Keratinocyte (primary cell): ENCODE measurements at places on chromosomes 3 and 15.

- DNase-seq = no peak
Measured at GRCh38 chr3:55297706-55298105, 189.4 kb downstream of the WNT5A start.

GRCh38 chr3:39292961-39293360, 13.1 kb upstream of the CX3CR1 start:
- no peak for DNase-seq

- no peak for DNase-seq
Measured at GRCh38 chr3:42631620-42632019, 21.9 kb upstream of the ZBTB47 start.

DNA sequence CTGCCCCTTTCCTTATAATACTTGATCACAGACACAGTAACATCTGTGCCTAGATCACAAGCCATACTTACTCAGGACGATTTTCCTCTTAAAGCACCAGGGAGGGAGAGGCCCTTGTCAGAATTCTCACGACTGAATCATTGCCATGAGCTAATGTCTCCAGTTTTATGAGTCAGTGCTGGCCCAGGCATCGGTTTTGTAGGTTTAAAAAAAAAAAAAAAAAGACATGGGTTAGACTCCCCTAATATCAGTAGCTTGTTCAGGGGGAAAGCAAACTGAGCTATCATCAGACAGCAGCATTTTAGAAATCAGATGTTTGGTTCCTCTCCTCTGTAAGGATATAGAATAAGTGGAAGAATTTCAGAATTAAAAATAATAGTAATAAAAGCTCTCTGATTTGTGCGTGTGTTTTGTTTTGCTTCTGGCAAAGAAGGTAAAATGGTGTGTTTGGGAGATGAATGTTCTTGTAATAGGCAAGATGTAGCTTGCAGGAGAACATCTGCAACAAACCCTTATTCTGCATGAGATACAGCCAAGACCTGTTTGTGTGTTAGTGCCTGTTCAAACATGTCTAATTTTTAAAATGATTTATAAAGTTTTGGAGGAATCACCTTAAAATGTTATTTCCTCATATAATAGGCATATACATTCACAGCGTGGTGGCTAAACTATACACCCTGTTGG, 193.6 kb downstream of the TP63 start:
- DNase-seq = peak; percentile 92

DNA sequence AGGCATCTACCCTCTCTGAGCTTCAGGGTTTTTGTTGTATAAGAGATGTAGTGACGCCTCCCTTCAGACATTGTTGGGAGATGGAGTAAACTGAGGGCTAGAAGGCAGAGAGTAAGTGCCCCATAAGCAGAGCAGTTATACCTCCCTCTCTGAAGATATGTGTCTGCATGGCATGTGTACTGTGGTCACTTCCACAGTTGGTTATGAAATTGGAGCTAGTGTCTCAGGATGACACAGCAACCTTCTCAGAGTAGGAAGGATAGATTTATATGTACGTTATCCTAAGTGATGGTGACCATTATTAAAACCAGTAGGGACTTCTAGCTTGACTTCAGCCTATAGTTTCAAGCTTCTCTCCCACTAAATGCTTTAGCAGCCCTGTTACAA, 17.9 kb downstream of the PXK start:
- no peak for DNase-seq

- peak; percentile 23 for DNase-seq
Measured at GRCh38 chr3:189862385-189862998, 231.3 kb downstream of the TP63 start.

- DNase-seq = no peak
Measured at GRCh38 chr15:36053746-36054145, 507.8 kb upstream of the DPH6 start.

DNA sequence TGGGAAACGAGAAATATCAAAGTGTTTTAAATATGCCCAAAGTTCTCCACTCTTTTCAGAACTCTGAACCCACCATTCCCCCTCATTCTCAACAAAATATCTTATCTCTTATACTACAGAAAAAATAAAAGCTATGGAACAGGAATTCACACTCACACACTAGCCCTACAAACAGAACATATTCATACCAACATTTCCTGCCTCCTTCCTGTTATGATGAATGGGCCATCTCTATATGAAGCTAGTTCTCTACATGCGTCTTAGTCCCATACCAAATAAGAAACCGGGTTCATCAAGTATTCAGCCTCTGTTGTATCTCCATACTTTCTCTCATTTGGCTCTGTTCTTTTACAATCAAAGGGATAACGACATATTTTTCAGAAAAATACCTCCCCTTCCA, 72.6 kb downstream of the PLSCR2 start:
- no peak for DNase-seq

DNA sequence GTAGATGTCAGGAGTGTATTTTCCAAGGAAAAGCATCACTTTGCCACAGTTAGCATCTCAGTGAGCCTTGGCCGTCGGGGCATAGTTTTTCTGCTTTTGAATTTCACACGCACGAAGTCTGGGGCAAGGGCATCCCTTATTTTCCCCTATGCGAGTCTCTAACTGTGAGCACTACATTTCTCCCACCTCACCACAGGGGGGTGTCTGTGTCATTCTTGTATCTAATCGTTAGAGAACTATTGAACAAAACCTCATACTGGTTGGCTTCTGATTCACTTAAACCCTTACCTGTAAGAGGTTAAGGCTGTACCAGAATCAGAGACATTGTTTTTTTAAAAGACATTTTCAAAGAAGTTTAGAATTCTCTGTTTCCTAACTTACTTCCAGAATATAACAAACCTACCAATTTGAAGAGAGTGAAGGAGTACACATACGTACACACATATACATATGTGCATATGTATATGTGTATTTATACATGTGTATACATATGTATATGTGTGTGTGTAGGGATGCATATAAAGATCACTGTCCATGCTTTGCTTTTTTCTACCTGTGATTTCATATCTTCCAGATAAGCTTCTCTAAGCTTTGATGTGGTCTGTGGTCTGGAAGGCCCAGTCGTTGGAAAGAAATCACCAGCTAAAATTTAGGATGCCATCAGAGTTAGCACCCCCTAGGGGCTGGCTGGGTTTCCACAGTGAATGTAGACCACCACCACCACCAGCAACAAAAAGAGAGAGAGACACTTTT, 49.4 kb downstream of the MYZAP start:
- DNase-seq = no peak

DNA sequence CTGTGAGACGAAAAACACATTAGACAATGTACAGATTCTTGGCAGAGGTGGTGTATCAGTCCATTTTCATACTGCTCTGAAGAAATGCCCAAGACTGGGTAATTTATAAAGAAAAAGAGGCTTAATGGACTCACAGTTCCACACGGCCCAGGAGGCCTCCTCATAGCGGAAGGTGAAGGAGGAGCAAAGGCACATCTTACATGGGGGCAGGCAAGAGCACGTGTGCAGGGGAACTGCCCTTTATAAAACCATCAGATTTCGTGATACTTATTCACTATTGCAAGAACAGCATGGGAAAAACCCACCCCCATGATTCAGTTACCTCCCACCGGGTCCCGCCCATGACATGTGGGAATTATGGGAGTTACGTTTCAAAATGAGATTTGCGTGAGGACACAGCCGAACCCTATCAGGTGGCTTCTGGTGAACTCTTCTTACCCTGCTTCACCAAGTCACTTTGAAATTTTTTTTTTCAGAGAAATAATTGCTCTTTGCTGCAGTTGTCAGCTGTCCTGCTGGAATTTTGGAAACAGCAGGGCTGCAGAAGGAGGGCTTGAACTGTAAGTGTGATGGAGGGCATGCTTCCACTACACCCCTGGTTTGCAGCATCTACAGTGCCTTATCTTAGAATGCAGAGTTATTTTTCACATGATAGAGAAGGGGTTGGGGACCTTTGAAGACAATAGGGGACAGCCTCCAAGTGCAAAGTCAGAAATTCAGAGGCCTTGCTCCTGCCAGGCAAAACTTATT, 2.9 kb upstream of the IGF2BP2 start:
- no peak for DNase-seq

GRCh38 chr3:139571711-139572110, 32.2 kb upstream of the RBP1 start:
- DNase-seq = no peak

GRCh38 chr3:30352410-30353318, 253.7 kb upstream of the TGFBR2 start:
- DNase-seq = no peak

- DNase-seq = no peak
Measured at GRCh38 chr3:113948015-113948917, 453 bp downstream of the ZDHHC23 start.

DNA sequence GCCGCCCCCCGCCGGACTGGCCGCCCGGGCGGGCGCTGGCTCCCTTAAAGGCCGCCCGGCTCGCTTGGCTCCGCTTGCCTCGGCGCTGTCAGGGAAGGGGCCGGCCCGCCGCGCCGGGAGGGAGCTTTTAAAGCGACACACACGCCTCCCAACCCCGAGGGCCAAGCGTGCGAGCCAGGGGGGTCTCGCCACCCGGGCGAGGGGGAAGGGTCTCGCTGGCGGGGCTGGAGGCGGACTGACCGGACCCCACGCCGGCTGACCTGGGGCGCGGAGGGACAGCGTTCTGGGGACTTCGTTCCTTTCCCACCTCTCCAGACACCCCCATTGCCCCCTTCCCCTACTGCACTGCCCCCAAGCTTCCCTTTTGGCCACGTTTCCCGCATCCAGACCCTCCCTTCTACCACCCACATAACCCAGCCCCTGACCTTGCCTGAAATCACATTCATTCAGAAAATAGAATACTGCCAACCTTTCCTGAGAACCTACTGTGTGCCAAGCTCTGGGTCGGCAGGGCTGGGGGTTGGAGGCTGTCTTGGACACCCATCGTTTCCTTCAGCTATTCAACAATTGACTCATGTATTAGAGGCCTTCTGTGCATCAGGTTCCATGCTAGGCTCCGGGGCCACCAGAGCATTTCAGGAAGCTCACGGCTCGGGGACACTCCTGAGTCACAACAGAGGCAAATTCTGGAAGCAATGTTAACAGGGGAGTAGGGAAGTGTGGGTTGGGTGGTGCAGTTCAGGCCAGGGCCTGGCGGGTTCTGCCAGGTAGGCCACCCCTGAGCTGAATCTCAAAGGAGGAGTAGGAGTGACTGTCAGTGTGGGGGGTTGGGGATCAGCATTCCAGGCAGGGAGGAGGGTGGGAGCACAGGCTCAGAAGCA, at the start of gene INSYN1:
Gene INSYN1, minus strand, starts transcription at position 102 of the 881 bp plus-strand sequence. CDS start 2,221 bp downstream, outside the sequence.
- no peak for DNase-seq

DNA sequence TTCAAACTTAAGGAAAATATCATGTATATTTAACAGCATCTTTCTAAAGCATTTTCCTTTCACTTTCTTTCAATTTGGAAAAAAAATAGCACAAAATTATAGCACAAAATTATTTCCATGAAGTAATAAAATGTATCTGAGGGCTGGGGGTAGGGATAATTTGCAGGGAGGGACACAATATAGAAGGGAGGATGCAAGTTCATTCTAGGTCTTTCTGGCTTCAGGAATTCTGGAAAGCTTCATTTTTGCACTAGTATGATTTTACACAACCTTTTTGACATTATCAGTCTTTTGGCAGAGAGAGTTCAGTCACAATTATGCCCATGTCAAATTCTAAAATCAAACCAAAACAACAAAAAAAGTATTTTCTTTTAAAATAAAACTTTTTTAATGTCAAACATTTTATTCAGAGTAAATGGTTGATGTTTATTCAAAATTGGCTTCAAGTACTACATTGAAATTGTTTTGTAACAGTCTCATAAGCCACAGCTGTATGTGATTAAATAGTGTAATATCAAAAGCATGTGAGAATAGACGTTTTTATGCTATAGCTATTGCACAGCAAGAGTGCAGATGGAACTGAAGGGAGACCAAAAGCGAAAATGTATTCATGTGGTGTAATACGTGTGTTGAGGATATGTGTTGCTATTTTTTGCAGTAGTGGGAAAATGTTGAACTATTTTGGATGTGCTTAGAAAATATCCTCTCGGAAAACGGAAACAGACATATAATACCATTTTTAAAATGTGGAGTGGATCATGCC, 5.8 kb downstream of the RBMS3 start:
- DNase-seq = no peak

- DNase-seq = no peak
Measured at GRCh38 chr3:53085476-53085875, 39.6 kb upstream of the SFMBT1 start.

DNA sequence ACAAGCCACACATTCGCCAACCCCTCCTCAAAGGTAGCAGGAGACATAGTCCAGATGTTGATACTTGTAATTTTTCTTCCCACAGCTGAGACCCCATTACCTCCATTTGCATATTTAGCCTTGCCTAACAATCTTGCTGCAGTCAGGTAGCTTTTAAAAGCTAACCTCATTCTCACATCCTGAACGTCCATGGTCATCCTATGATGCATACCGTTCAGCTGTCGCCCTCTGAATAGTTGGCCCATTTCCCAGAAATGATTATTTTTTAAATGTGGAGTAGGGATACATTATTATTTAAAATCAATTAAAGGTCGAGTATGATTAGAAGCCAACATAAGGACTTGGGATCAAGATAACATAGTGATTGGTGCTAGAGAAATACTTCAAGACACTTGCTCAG, 165.0 kb downstream of the MEX3B start:
- DNase-seq = no peak

DNA sequence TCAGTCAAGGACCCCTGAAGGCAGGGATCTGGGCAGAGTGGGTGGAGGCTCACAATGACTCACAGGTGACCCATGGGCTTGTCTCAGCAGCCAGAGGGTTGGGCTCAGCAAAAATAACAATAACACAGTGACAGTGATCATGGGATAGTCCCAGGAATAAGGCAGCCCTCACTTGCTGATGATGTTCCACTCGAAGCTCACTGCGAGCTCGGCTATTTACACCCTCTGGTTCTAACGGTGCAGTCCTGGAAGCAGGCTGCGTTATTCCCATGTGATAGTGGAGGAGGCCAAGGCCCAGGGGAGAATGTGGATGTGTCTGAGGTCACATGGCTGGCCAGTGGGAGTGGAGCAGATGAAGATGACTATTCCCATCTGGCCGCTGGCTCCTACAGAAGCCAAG, 16.2 kb downstream of the CCDC33 start:
- DNase-seq = no peak

- DNase-seq = no peak
Measured at GRCh38 chr15:62269504-62269903, 104.4 kb upstream of the C2CD4B start.

- peak; percentile 30 for DNase-seq
Measured at GRCh38 chr3:62525281-62525680, 151.9 kb upstream of the FEZF2 start.

DNA sequence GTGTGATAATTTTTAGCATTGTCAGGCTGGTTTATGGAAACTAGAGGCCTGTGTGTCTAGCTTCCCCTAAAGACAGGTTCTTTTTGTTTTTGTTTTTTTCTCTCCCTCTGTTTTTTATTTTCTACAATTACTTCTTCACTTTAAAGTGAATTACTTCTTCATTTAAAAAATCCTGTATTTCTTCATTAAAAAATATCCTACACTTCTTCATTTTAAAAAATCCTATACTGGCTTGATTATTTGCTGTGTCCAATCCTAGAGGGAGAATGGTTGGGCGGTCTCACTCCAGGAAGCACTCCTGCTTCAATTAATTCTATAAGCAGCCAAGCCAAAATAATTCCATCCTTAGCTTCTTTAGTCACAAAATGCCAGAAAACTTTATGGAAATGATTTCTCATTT, 11.8 kb downstream of the ATG7 start:
- no peak for DNase-seq
